ENCODE measurements at places on chromosomes 5 and 9. TPM values are rescaled to one million over a fixed set of nuclear protein-coding genes. Genes with fewer than 3 reads are reported as not detected.

DNA sequence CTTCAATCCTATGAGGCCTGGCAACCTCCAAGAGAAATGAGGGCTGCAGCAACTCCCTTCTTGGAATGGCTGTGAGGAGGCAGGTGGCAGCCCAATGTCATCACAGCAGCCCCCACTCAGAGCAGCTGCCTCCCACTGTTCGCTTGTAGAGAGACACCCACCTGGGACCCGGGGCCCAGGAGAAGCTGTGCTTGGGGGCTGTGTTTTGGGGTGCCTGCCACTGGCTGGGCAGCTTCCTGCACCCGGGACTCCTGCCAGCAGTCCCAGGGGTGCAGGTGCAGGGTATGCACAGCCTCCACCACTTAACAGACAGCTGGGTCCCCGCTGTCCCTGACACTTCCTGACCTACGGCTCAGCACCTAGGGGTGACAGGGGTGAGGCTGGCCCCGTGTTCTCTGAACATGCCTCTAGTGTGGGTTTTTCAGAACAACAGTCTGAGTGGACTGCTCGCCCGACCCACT, 26.2 kb downstream of the NIPAL4 start:
- no peak for DNase-seq

Gene ATG10
- 10.6 TPM for total RNA-seq

GRCh38 chr5:37882636-37883035, 42.8 kb upstream of the GDNF start:
- no peak for DNase-seq

DNA sequence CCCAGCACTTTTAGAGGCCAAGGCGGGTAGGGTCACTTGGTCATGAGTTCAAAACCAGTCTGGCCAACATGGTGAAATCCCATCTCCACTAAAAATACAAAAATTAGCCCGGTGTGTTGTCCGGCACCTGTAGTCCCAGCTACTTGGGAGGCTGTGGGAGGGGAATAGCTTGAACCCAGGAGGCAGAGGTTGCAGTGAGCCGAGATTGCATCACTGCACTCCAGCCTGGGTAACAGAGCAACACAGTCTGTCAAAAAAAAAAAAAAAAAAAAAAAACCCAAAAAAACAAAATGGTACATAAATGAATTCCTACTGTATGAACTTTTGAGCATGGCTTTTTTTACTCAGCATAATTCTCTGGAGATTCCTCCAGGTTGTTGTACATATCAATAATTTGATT, 37.6 kb upstream of the PCAT7 start:
- DNase-seq: no peak

- no peak for DNase-seq
Observed at GRCh38 chr9:76624391-76625048, 139.7 kb upstream of the PCA3 start.

Gene PLCXD3
- total RNA-seq: 0.51 TPM

Gene GARIN3
- total RNA-seq: not detected

DNA sequence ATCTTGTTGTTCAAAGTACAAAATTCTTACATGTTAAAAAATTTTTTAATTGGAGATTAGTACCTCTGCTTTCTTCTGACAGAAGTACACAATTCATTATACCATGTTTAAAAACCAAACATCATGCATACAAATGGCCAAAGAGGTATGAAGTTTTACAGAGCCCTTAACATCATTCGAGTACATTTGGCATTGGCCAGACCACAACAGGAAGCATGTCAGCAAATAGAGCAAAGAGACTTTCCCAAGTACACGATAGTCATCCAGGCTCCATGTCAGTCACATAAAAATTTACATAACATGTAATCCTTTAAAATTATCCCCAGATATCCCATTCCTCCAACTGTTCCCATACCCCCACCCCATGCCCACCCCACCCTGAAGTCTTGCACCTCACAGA, 22.5 kb downstream of the HMGCS1 start:
- DNase-seq: no peak

Gene FUBP3
- total RNA-seq: 27.4 TPM

Gene ODF2
- total RNA-seq: 44.2 TPM

GRCh38 chr5:133531594-133531993, 80.7 kb downstream of the FSTL4 start:
- DNase-seq: no peak

Data from dermis blood vessel endothelial cell (primary cell).